ENCODE measurements at places on chromosomes 4 and X. TPM values are rescaled to one million over a fixed set of nuclear protein-coding genes. Genes with fewer than 3 reads are reported as not detected.

RTL3 gene
- total RNA-seq: not detected

SSX2B gene
- not detected for total RNA-seq

KLHL13 gene
- 1.7 TPM for total RNA-seq

IQSEC2 gene
- total RNA-seq: 28.7 TPM

RBM46 gene
- not detected for total RNA-seq

HSFX4 gene
- not detected for total RNA-seq

MGAT4D gene
- not detected for total RNA-seq

FGB gene
- total RNA-seq: not detected

ERCC6L gene
- total RNA-seq: 0.30 TPM

ADGRG2 gene
- 2.0 TPM for total RNA-seq

TMEM35A gene
- 0.21 TPM for total RNA-seq

UGT2B7 gene
- total RNA-seq: 1.0 TPM

TMEM129 gene
- 63.2 TPM for total RNA-seq

PPEF2 gene
- total RNA-seq: not detected

SUPT20HL2 gene
- not detected for total RNA-seq

CXCR3 gene
- total RNA-seq: 0.30 TPM

PAGE4 gene
- not detected for total RNA-seq

TBX22 gene
- not detected for total RNA-seq

ERAS gene
- total RNA-seq: not detected
